ENCODE measurements at places on chromosomes 4 and X.
A peak's percentile ranks its signal among the peaks of the same experiment; 100 is the strongest.

GRCh38 chrX:11272290-11272689 lies 20.9 kb upstream of the AMELX start:
- DNase-seq: no peak

GRCh38 chr4:179076865-179077264 lies 1634.6 kb upstream of the AGA start:
- no peak for DNase-seq

- no peak for DNase-seq
These were observed at the start of gene ARAP2 for GRCh38 chr4:36244257-36245082. Gene ARAP2 (minus strand): TSS chr4:36244514. CDS start chr4:36229486, 15,028 bp downstream.

DNA sequence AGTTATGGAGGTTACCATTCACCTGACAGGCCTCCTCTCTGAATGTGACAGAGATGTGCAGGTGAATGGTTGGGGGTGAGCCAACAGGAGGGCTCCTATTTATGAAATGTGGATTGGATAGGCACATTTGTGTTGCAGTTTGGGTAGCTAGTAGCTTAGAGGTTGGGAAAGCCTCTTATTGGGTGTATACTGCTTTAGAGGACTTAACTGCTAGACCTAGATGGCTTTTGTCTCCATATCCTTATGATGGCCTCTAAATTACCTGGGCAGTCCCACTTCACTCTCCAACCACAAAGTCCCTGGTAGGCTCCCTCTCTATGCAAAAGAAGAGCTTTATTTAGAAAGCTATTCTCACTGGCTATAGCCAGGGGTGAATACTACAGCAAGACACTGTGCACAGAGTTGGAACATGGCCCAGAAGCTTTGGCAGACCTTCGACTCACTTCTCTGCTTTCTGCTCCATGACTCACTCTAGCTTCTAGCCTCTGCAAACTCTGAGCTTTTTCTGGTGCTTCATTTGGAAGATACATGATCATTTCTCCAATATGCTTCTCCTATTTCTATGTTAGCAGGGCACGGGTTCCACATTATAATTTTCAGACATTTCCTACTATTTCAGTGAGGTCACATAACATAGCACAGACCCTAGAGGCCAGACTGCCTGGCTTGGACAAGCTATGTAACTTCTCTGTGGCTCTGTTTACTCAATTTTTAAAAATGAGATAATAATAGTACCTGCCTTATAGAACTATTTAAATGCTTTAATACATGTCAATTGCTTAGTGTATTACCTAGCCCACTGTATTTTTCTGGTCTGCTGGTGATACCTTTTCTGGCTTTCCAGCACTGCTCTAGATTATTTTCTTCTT lies 6.0 kb upstream of the VGLL1 start:
- peak; percentile 52 for DNase-seq

DNA sequence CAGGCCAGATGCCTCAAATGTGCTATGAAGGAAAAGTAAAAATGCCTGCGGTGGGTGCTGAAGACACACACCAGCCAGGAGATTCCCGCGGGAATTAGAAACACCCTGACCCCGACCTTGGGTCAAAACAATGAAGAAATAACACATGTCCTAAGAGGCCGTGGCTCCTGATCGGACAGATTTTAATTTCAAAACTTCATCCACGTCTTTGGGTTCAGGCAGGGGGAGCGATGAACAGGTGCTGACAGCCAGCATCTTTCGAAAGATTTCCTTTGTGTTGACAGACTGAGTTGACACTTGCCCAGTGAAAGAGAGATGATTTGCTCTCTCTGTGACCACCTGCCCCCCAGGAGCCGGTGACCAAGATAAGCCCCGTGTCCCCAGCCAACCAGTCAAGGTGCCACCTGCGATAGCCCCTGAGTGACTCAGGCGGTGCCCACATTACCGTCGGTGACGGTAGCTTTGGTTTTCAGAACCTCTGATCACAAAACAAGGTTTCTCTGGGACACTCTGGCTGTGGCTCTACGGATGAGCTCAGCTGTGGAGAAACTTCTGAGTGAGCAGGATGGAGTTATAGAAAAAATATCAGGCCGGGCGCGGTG lies 11.0 kb upstream of the IL3RA start:
- no peak for DNase-seq

DNA sequence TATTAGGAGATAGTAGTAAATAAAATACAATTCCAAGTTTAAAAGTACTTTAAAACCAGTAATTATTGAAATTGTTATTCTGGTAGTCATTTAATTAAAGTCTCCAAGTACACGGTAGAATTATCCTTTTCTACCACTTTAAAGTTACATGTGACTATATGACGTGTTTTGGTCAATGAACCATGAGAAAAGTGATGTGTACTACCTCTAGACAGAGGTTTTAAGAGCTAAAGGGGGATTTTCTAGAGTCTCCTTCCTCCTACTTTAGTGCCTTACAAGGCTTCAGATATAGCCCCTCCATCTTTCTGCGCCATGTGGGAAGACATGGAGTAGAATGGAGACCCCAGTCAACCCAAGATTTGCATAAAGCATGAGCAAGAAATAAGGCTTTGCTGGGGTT lies 2296.6 kb upstream of the AGA start:
- no peak for DNase-seq

DNA sequence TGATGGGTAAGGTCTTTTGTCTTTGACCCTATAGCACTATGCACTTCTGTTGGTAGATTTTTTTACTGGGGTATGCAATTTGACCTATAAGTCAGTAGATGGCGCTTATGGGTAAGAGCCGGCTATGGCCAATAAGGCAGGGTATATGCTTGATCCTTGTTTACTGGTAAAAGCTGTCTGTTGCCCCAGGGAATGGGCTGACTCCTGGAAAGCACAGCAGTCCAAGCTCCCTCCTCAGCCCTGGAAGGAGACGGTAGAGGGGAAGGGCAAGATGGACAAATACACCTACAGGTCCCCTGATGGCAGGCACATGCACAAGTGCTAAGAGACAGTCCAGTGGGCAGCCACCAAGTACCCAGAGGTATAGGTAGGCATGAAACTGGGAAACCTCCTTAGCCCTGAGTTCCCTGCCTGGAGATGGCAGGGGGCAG lies 63.7 kb downstream of the ADAMTS3 start:
- peak; percentile 31 for DNase-seq

DNA sequence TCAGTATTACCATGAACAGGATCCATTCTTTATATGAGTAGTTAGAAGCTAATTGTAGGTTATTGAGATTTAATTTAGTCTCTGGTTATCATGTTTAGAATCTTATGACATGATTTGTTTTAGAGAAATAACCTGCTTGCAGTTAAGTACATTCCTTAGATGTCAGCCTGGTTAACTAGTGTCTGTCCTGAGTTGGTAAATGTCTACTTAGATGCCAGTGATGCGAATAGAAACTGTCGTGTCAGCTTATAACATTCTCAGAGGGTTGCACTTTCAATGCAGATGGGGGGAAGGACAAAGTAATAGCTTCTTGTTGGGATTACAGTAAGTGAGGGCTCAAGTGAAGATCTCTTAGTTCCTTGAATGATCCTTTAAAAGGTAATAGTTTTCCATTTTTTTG lies 227.8 kb upstream of the SPRY1 start:
- DNase-seq: no peak
